KG1 (cell line): ENCODE measurements at places on chromosomes 16 and 17.
A peak's percentile ranks its signal among the peaks of the same experiment; 100 is the strongest.

DNA sequence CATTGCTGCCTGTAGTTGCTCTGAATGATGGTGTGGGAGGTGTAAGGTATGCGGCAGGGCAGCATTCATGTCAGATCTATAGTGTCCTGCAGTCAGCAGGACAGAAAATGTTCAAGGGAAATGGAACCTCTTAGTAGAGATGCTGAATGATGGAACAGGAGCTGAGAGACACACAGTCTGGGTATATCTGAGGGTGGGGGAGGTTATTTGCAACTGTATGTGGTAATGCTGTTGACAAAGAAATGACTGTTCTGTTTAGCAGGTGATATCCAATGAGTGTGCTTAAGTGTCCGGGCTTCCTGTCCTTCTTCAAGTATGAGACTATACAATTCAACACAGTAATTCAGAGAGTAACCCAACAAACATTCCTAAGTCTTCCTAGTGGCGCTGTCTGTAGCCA lies 46.6 kb downstream of the STH start:
- no peak for DNase-seq

DNA sequence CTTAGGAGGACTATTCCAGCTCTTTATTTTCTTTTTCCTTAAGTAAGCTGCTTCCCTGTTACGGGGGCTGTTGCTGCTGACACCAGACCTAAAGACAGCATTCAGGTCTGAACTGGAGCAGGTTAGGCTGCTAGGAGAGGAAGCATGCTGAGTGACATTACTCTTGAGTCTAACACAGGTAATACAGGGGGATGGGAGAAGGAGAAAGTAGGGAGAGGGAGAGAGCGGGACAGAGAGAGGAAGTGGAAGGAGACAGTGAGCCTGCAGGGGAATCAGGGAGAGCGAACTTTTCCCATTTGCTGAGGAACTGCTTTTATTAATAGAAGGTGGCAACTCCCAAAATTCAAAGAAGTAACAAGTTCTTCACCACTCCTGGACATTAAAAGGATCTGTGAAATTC lies 130.9 kb downstream of the PARN start:
- DNase-seq = no peak

DNA sequence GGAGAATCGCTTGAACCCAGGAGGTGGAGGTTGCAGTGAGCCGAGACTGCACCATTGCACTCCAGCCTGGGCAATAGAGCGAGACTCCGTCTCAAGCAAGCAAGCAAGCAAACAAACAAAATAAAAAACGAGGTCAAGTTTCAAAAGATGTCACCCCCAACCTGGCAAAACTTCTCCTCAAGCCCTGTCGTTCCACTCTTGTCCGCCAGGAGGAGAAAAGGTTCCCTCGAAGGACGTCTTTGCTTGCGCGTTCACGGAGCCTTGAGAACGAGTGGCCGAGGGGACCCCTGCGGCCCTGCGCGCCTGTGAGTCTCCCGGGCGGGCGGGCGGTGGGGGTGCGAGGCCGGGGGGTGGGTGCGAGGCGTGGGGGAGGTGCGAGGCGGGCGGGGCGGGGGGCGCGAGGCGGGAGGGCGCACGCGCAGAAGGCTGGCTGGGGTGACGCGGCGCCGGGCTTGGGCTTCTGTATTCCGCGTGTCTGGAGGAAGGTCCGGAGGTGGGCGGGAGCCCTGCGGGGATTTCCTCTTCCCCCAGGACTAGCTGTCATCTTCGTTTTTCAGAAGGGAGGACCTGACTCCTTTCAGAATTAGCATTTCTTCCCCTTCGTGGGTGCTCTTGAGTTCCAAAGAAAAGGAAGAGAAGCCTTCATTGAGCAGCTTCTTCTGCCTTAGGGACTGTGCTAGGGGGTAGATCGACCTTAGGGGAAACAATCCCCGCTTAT lies 3.7 kb downstream of the SLC52A1 start:
- DNase-seq = peak; percentile 30

DNA sequence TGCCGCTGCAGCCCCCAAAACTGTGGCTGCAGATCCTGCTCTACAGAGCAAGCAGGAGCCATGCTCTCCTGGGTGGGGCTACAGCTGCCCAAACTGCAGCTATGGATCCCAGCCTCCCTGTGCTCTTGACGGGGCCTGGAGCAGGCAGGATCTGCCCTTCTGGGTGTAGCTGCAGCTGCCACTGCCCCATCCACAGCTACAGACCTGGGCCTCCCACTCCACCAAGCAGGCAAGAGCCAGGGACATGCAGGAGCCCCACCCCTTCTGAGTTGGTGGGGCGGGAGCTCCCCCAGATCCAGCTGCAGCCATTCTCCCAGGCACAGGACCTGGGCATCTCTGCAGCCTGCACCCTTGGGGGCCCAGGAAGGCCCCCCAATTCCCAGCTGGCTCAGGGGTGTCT lies 551.2 kb upstream of the CA10 start:
- DNase-seq = no peak

DNA sequence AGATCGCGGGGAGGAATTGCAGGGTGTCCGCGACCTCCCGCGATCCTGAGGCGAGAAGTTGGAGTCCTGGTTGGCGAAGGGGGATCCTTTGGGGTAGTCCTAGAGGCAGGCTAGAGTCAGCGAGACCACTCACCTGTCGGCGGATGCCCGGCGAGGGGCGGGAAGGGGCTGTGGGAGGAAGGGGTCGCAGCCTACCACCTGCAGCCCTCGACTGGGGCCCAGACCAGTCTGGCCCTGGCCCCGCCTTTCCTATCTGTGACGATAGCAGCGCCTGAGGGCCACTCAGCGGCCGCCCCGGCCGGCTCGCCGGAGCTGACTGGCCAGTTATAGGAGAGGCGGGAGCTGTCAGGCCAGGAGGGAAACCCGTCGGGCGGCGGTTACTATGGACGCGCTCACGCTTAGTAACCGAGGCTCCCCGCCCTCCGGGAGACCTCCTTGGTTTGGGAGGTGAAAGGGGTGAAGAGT lies at the start of gene TEKT3:
Gene TEKT3, minus strand, starts transcription at position 213 of the 465 bp plus-strand sequence. CDS start 10,012 bp downstream, outside the sequence.
- DNase-seq = no peak

DNA sequence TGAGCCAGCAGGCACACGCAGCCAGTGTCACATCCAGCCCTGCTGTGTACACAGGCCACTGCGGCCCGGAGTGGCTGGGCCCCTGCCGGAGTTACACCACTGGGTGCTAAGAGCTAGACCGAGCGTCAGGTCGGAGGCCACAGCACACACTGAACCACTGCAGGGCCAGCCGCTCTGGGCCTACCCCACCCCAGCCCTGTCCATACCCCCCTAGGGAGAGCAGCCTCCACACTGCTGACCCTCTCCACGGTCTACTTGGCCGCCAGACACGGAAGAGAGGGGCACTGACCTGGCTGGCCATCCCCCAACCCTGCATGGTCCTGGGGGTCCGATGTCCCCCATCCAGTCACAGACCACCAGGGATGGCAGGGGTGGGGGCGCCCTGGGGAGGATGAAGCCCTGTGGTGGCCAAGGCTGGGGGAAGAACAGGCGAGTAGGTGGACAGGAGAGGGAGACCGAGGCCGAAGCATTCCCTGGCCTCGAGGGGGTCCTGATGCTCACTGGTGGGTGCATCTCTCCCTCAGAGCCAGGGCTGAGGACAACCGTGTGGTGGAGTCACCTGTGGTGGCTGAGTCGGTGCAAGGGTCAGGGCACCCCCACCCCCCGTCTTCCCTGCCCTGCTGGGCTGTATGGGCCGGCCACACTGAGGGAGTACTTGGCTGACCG lies 34.9 kb upstream of the ZC3H18 start:
- no peak for DNase-seq

DNA sequence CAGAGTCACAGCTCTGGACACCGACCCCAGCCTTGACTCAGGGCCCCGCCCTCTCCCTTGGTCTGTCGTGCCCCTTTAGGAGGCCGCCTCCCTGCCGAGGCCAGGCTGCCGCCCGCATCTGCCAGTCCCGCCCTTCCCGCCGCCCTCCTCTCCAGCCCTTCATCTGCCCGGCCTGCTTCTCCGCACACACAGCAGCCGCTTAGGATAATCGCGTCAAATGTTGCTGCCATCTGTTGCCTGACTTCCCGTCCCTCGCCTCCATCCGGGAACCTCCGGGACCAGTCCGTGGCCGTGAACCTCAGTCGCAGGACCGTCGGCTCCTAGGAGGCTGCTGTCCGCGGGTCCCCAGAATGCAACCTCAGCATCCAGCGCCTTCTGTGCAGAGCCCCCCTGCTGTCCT lies 11.9 kb downstream of the GSE1 start:
- DNase-seq = no peak

- DNase-seq = no peak
These were observed 699 bp upstream of the MAP1LC3B start for GRCh38 chr16:87391324-87391949.

DNA sequence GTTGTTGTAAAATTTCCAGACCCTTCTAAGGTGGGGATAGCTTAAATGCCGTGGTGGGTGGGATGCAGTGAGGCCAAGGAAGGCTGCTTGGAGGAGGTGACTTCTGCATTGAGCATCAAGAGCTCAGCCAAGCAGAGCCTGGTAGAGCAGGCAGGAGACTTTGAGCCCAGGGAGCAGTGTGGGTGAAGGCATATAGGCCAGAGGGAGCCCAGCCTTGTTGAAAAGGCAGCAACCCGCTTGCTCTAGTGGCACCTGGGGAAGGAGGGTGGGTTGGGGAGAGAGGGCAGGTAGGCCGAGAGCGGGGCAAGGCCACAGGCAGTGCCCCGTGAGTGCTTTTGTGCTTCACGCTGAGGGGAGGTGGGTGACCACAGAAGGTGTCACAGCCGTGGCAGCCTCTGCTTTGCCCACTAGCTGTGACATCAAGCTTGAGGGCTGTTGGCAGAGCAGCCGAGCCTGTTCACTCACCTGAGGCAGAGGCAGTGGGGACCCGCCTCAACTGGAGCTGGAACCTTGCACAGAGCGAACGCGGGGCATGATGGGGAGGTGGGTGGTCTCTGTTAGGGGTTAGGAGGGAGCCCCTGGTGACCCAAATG lies 56.1 kb downstream of the IRF8 start:
- DNase-seq = no peak

DNA sequence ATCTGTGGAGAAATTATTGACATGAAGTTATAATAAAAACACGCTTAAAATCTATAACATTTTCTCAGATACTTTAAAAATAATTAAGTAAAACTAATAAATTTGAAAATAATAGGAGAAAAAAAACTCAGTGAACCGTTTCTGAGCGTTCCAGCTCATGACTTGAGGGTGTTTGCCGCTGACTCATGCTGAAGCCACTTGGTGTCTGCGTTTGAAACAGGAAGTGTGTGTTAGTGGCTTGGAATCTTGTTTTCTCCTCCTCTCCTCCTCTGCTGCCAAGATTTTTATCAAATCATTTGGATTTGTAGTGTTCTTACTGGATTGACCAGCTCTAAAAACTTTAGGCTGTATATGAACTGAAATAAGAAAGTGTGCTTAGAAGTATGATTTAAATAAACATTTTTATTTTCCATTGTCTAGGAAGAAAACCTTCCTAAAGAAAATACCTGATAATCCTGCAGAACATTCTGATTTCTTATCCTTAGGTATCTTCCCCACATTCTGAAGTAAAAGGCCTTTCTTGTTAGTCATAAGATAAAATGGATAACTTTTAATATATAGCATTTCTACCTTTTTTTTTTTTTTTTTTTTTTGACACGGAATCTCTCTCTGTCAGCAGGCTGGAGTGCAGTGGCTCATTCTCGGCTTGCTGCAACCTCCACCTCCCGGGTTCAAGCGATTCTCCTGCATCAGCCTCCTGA lies 30.8 kb downstream of the USP10 start:
- peak; percentile 34 for DNase-seq

- no peak for DNase-seq
These were observed 58.7 kb downstream of the HSD17B2 start for GRCh38 chr16:82093666-82094300.

DNA sequence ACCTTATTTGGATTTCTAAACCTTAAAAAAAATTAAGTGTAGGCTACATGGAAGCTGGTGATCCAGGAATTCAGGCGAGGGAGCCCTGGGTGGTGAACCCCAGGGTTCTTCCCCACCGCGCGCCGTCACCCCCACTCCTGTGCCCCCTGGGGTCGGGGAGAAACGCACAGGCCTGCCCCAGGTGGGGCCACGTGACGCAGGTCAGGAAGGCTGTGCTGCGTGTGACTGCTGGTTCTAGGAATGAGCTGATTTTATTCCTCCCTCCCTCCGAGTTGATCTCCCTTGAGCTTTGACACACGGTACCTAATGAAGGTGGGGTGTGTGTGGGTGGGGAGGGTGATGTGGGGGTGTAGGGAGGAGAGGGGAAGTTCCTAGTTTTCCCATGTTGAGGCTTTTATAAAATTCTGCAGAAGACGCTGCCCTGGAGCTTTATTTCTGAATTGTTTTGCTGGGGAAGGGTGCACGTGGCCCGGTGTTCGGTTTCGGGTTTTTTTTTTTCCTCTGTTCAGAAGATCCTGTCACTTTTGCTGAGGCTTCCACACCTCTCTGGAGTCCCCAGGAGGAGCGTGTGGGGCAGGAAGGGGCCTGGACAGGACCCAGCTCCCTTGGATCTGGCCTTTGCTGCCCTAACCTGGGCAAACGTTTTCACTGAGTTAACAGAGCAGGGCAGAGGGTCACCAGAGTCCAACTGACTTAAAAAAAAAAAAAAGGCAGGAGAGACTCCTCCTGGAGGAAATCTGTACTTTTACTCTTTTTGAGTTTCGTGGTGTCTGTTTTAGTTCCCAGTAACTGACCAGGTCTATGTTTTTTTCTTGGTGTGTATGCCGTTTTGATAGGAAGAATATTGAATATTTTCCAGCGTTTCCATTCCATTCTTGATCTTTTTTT lies 55.8 kb upstream of the GSE1 start:
- peak; percentile 14 for DNase-seq

GRCh38 chr17:5675625-5676421 lies 91.5 kb upstream of the NLRP1 start:
- no peak for DNase-seq

DNA sequence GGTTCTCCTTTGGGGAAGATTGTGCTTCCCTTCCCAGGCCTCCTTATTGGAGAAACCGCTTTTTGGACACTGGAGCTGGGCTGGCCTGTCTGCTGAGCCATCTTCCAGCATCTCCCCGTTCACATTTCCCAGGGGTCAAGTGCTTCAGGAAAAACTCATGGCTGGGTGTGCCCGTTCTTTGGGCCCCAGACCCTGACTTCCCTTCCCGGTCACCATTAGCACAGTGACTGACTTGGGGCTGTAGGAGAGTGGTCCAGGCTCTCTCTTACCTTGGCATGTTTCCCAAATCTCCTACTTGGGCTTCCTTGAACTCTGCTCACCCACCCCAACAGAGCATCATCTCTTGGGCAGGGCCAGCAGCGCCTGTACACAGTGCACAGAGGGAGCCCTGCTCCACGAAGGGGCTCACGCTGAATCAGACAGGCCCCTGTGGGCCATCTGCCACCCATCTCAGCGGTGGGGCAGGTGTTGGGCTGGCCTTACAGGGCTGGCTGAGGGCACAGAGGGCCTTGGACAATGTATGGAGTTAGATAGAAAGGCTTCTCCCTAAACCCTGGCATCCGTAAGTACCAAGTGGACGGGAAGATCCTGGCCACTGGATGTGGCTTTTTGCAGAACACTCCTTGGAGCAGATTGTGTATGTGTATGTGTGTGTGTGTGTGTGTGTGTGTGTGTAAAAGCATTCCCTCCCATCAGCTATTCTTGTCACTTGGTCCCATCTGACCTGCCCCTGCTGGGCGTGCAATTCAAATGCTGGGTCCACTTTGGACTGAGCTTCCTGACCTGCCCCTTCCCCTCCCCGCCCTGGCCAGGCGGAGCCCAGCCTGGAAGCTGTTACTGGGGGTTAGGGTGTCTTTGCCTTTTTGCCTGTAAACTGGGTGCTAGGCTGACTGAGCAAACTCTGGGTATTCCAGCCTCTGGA lies 24.9 kb upstream of the CDC42EP4 start:
- DNase-seq = no peak
